HS-5 (cell line): ENCODE measurements at places on chromosomes 5 and 9.

DNA sequence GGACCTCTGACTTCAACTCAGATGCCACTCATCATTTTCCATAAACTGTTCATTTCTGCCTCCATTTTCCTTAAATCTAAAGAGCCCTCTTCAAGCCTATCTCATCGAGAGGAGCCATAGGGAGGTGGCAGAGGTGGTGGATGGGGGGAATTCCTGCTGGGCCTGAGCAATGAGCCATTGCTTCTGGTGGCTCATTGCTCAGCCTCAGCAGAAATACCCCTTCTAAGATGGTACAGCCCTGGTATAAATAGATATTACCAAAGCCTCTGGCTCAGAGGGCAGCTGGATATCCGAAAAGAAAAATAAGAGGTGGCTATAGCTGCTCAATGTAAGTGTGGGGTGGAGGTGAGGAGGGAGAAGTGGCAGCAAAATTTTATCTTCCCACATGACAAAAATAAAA is 313.5 kb downstream of the CAAP1 start:
- no peak for DNase-seq

- no peak for DNase-seq
Observed at GRCh38 chr5:130526708-130527107, 622.4 kb downstream of the CHSY3 start.

DNA sequence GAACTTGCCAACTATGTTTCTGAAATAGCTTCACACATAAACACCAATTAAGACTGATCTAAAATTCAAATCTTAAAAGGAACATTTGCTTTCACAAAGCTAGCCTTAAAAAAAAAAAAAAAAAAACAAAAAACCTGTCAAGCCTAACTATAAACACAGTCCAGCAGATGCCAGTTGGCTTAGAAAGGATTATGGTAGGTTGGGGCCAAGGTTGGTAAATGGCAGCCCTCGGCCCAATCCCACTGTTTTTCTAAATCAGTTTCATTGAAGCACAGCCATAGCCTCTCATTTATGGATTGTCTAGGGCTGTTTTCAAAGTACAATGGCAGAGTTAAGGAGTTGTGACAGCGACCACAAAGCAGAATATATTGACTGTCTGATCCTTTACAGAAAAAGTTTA is 75.7 kb upstream of the FRRS1L start:
- DNase-seq = no peak

DNA sequence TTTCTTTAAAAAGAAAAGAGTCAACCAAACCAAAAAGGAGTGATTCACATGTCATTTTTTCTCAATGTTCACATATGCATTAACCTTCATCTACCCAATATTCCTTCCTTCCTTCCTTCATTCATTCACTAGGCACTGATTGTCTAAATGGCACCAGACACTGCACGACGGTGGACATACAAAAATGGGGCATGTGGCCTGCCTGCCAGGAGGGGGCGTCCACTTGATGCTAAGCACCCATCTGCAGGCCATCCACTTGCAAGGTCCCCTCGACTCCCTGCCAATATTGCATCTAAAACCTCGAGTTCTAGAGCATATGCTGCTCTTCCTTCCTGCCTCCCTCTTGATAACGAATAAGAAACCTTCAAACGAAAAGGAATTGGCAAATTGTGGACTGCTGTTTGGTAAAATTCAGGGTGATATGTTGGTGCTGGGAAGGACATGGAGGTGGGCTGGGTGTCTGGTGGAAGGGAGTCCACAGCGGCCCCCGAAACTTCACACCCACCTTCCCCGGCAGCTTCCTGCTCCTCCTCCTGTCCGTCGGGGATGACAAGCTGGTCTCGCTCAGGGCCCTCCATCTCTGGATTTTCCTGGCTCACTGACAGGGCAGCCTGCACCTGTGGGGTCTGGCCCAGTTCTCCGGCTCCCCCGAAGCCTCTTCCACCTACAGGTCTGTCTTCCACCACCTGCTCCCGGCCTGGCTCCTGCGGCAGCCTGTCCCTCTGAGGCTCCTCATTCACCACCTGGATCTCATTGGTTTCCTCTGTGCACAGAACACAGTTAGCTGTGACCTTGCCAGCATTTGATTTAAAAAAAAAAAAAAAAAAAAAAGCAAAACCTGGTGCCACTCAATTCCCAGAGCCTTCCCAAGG is 64.3 kb downstream of the GOLM1 start:
- no peak for DNase-seq

GRCh38 chr5:151742870-151743294 is 15.5 kb downstream of the ATOX1 start:
- no peak for DNase-seq

DNA sequence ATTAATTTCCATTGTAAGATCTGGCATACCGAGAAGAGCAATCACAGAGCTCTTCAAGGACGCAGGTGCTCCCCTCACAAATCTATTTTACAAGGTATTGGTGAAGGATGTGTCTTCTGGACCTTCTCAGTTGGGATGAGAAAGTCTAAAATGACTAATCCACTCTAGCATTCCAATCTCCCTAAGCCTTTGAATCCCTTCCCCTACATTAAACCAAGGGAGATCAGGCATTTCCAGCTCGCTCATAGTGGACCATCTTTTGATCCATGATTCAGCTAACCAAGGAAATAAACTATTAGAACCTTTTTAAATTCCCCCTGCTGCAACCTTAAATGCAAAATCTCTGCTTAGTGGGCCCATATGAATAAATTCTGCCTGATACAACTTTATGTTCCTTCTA is 95.9 kb upstream of the FBN2 start:
- DNase-seq = no peak

- DNase-seq = no peak
Observed at GRCh38 chr5:144472221-144472620, 301.5 kb downstream of the KCTD16 start.

GRCh38 chr5:111627862-111628261 is 115.5 kb upstream of the STARD4 start:
- DNase-seq = no peak

- no peak for DNase-seq
Observed at GRCh38 chr5:124599028-124599973, 147.1 kb downstream of the ZNF608 start.

DNA sequence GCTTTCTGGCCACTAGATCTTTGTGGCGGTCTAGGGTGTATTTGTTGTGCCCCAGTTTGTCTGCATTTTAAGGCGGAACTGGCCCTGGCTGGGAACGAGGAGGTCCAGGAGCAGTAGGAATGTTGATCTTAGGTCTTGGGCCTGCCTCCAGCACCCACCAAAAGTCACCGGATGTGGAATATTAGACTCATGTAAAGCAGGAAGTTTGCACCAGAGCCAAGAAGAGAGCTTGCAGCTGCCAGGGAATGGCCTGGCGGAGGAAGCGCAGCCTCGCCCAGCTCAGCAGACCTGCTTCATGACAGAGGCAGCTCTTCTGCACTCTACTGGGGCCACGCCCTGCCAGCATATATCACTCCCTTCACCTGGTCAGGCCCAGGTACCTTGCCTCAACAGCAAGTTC is 3.3 kb downstream of the GPX3 start:
- DNase-seq = no peak

GRCh38 chr5:73151766-73152410 is 21.1 kb upstream of the TMEM174 start:
- no peak for DNase-seq

GRCh38 chr9:87547671-87548081 is 50.0 kb downstream of the DAPK1 start:
- DNase-seq = no peak

DNA sequence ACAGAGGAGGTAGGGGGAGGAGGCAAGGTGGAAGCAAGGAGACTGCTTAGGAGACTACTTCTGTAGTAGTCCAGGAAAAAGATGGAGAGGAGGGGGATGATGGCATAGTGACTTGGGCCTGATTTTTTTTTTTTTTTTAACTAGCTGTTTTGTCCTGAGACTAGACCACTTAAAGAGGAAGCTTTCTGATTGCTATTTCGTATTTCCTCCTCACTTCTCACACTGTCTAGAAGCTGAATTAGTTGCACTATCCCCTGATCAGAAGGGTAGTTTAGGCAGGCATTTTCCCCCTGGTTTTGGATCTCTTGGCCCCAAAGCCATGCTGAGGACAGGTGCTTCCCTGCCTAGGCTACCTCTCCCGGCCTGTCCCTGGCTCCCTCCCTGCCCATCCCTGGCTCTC is 14.9 kb downstream of the LARP1 start:
- no peak for DNase-seq

GRCh38 chr9:37921546-37922300 is 17.8 kb upstream of the SLC25A51 start:
- no peak for DNase-seq

GRCh38 chr5:74209571-74209970 is 431.0 kb downstream of the ENC1 start:
- no peak for DNase-seq

- no peak for DNase-seq
Observed at GRCh38 chr5:5688925-5689310, 266.4 kb downstream of the ICE1 start.

DNA sequence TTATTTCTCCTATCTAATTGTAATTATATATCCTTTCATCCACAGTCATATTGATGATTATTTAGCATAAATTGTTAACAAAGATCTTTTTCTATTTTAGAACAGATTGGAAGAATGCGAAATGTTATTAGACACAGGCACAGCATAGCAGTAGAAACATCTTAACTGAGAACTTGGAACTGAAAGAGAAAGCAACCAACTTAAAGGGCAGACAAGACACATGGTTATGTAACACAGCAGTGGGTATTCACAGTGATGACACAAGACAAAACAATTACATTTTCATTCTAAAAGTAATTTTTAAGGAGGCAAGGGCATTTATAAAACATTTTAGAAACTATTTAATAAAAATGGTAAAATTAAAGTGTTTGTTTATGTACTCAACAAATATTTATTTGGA is 57.7 kb upstream of the MEF2C start:
- DNase-seq = no peak

DNA sequence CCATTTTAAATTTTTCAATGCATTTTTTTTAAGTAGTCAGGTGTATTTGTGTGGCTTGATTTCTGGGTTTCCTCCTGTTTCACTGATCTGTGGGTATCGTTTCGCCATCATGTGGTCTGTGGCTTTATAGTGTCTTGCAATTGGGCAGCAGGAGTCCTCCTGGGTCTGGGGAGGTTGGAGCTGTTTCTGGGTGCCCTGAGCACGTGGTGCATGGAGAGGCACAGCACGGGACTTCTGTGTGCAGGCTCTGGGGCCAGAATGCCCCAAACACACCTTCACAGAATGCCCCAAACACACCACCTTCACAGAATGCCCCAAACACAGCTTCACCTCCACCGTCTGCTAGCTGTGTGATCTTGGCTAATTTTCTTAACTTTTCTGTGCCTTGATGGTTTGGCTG is 82.6 kb upstream of the COL5A1 start:
- no peak for DNase-seq

DNA sequence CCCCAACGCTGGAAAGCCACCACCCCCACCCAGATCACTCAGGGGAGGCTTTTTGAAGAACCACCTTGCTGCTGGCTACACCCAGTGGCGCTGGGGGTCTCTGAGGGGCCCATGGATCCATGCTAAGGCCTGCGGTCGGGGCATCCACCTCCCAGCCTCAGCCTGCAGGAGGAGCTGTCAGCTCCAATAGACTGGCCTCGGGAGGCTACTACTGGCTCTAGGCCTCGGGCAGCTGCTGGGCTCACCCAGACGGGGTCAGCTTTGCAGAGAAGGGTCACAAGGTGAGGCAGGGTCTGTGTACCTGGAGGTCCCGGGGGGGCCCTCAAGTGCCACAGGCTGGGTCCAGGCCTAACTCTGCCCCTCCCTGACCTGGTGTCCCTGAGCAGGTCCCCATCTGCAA is 193.7 kb downstream of the OLFM1 start:
- DNase-seq = no peak
